ENCODE measurements at places on chromosomes 16 and 17. TPM values are rescaled to one million over a fixed set of nuclear protein-coding genes. Genes with fewer than 3 reads are reported as not detected.

OR2C1 gene
- total RNA-seq = not detected

PLXDC1 gene
- total RNA-seq = 2.5 TPM

KRT33B gene
- total RNA-seq = not detected

HOXB9 gene
- total RNA-seq = not detected

NHLRC4 gene
- total RNA-seq = 0.28 TPM

BRCA1 gene
- 54.0 TPM for total RNA-seq

CHST6 gene
- 6.2 TPM for total RNA-seq

IRF8 gene
- 1.2 TPM for total RNA-seq

DNA sequence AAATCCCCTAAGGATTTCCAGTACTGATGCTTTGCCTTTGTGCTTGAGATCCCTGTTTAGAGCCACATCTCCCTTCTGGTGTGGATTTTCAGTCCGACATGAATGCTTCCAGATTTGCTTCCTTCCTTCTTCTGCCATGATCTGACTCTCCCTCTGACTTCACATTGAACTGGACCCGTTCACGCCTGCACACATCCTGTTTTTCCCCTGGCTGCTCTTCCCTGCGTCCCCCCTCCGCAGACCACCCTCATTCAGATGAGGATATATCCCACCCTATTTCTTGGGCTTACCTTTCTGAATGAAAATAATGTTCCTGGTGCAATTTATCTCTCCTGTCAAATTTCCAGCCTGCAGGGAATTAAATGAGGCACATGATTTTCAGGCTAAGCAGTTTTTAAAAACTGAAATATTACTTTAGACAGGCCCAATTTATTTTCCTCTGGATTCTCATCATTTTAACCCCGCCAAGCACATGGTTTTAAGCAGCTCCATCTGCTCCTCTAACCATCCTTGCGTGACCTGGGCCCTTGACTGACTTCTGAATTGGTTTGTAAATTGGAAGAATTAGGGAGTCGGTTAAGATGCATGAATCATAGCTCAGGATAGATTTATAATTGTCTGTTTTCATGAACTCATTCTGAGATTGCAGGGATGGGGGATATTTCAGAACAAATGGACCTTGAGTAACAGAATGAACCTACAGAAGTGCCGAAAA lies 59.2 kb downstream of the BMERB1 start:
- DNase-seq = no peak

GRCh38 chr17:34414339-34414738 lies 51.3 kb upstream of the CCL1 start:
- DNase-seq = no peak

- DNase-seq = peak; percentile 40
Measured at GRCh38 chr17:46013502-46014165, 14.6 kb downstream of the STH start.

- DNase-seq = peak; percentile 45
Measured at GRCh38 chr17:17809531-17810083, 27.2 kb downstream of the SREBF1 start.

DNA sequence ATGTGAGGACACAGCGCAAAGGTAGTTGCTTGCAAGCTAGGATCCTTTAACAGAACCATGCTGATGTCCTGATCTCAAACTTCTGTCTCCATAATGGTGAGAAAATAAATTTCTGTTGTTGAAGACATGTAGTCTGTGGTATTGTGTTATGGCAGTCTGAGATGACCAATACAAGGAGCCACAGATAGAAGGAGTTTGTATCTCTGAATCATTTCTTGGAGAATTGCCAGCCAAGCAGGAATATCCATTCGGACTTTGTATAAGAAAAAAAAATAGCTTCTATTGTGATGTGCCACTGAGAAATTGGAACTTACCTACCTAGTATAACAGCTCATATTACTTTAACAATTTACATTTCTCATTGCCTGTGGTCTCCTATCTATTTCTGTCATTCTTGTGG lies 447.6 kb upstream of the CA10 start:
- no peak for DNase-seq

- DNase-seq = peak; percentile 33
Measured at GRCh38 chr17:4738136-4739121, 1.2 kb upstream of the ZMYND15 start.

GRCh38 chr17:3532859-3533142 lies 24.8 kb downstream of the TRPV3 start:
- DNase-seq = no peak

DNA sequence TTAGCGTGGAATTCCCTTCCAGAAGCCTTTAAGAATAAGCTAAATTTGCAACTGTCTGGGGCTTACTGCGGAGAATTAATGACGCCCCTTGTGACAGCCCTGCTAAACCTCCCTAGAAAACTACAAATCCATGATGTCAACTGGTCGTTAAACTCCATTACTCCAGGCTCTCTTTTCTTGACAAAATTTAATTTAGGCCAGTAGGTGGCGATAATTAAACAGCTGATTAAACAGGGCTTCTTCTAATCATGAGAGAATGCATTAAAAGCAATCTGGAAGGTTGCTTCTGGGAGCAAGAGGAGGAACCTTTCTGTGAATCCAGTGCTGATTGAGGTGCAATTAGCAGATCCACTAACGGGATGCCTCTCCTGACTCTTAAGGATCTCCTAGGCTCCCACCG lies 8.1 kb upstream of the NLRP1 start:
- DNase-seq = peak; percentile 69

GRCh38 chr17:46796524-46796923 lies 22.0 kb downstream of the WNT3 start:
- DNase-seq = no peak

DNA sequence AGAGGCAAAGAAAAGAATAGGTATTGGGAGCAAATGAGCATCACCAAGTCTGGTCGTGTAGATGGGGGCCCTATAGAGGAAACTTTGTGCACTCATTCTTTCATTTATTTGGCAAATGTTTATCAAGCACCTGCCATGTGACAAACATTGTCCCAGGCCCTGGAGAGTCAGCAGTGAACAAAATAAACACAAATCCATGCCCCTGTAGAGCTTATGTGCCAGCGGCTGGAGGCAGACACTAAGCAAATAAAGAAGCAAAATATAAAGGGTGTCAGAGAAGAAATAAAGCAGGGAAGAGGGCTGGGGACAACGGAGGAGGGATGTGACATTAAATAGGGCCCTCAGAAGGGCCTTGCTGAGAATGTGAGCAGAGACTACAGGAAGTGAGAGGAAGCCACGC lies 45.5 kb downstream of the KATNIP start:
- no peak for DNase-seq

GRCh38 chr17:17853811-17854447 lies 17.1 kb upstream of the SREBF1 start:
- DNase-seq = no peak

GRCh38 chr17:78117027-78117981 lies 11.3 kb downstream of the TMC6 start:
- peak; percentile 50 for DNase-seq
